K562 (cell line): ENCODE measurements at places on chromosomes 1 and 21.

- H3K27me3 ChIP-seq: peaks cover 35% of the 10 kb centered on the region
- H3K4me1 ChIP-seq: peaks cover 10% of the 10 kb centered on the region; the same call in 2 of the 3 replicates
- H3K36me3 ChIP-seq: no peaks in the 10 kb centered on the region
- no peak overlapping the region for H3K4me3 ChIP-seq
Observed at GRCh38 chr1:227891223-227891954, 56.3 kb downstream of the WNT9A start.

GRCh38 chr1:73839922-73840321, 358.1 kb downstream of the LRRIQ3 start:
- no peak for DNase-seq
- no peaks in the 10 kb centered on the region for H3K27me3 ChIP-seq
- no peak overlapping the region for H3K4me3 ChIP-seq
- no peaks in the 10 kb centered on the region for H3K4me1 ChIP-seq

- no peak overlapping the region for H3K4me3 ChIP-seq
- H3K36me3 ChIP-seq: no peaks in the 10 kb centered on the region
- no peak for DNase-seq
- H3K4me1 ChIP-seq: no peaks in the 10 kb centered on the region
Observed at GRCh38 chr1:61469365-61469764, 255.6 kb downstream of the TM2D1 start.

DNA sequence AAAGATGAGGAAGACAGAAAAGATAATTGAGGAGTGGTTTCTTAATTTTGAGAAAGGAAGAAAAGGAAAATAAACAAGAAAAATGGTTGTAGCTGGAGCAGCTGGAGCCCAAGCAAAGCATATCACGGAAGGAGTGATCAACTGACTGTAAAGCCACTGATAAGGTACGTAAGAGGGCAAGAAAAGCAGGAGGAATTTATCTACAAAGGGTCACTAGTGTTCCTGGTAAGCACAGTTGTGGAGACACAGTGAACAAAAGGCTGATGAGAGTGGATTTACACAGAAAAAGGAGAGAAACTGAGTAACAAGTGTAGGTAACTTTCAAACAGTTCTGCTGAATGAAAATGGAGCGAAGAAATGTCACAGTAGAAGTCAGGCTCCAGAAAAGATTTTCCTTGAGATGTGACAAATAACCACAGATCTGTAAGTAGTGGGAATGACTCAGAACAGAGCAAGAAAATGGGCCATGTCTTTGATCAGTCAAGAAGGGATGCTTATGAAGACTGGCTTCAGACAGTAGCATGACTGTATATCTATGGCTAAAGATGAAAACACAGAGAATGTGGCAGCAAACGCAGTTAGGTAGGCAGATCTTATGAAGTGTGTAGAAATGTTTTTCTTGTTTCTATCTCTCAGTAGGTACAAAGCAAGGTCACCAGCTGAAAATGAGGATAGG, 45.6 kb upstream of the RBM34 start:
- H3K4me3 ChIP-seq: no peak overlapping the region
- peaks cover 36% of the 10 kb centered on the region; the same call in 2 of the 3 replicates for H3K36me3 ChIP-seq
- peak; percentile 34 for DNase-seq
- H3K27ac ChIP-seq: peak overlapping the region; percentile 3; the same call in 1 of the 3 replicates
- H3K27me3 ChIP-seq: no peaks in the 10 kb centered on the region
- H3K4me1 ChIP-seq: peaks cover 15% of the 10 kb centered on the region; the same call in 2 of the 3 replicates

DNA sequence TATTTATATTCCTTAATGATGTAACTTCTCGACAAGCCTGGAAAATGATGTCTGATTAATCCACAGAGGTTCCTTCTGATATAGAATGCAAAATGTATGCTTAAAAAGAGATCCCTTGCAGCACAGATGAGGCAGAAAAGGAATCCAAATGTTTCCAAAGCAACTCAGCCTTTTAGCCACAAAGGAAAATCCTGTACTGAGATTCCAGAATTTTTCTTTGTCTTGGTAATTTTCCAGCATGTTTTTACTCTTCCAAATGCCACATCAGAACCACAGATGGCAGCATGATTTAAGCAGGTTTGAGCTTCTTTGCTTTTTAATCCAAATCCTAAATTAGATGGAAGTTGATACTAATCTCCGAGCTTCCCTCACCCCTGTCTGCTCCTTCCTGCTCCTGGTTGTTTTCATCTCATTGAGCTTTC, 176.4 kb upstream of the PALMD start:
- H3K36me3 ChIP-seq: no peaks in the 10 kb centered on the region
- DNase-seq: no peak
- H3K27ac ChIP-seq: no peak overlapping the region
- H3K4me1 ChIP-seq: no peaks in the 10 kb centered on the region
- H3K4me3 ChIP-seq: no peak overlapping the region
- H3K27me3 ChIP-seq: no peaks in the 10 kb centered on the region

- H3K4me3 ChIP-seq: no peak overlapping the region
- H3K36me3 ChIP-seq: no peaks in the 10 kb centered on the region
- H3K27ac ChIP-seq: no peak overlapping the region
Observed at GRCh38 chr1:207888652-207889051, 22.3 kb downstream of the CD34 start.

GRCh38 chr1:34356853-34357252, 180.1 kb downstream of the C1orf94 start:
- H3K36me3 ChIP-seq: no peaks in the 10 kb centered on the region
- no peak for DNase-seq
- H3K4me3 ChIP-seq: no peak overlapping the region
- H3K27ac ChIP-seq: no peak overlapping the region
- H3K27me3 ChIP-seq: peaks cover 4% of the 10 kb centered on the region
- H3K4me1 ChIP-seq: no peaks in the 10 kb centered on the region

GRCh38 chr1:3978990-3979325, 78.9 kb upstream of the C1orf174 start:
- DNase-seq: no peak
- peaks cover 3% of the 10 kb centered on the region for H3K27me3 ChIP-seq
- no peak overlapping the region for H3K27ac ChIP-seq

DNA sequence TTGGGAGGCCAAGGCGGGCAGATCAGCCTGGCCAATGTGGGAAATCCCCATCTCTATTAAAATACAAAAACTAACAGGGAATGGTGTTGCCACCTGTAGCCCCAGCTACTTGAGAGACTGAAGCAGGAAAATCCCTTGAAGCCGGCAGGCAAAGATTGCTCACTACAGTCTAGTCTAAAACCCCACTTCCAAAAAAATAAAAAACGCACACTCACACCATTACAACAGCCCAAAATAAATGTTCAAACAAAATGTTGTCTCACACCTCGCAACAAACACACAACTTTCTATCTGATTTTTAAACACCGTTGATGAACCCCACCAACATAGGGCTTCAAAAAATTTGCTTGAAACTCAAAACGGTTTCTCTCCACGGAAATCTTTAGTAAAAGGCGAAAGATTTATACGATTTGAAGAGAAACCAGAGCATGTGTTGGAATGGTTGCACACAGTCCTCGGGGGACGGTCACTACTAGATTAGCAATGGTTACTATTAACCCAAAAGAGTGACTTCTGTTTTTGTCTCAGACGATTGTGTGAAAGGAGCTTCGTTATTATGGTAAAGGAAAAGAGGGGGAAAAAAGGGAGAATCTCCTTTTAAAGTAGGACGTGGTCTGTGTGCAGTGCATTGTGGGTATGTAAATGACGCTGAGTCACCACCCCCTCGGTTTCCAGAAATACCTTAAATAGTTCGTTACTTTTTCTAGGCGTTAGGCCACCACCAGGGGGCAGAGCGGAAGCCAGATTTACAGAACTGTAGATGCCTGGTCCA, at the start of gene RNU5D-1:
RNU5D-1 (minus strand) TSS at position 430 of the 772 bp plus-strand sequence.
- H3K27me3 ChIP-seq: no peaks in the 10 kb centered on the region
- peak within 1 kb of the TSS; percentile 100 for H3K27ac ChIP-seq
- DNase-seq: peak; percentile 99
- H3K36me3 ChIP-seq: no peaks in the 10 kb centered on the region
- peaks cover 16% of the 10 kb centered on the region for H3K4me1 ChIP-seq

DNA sequence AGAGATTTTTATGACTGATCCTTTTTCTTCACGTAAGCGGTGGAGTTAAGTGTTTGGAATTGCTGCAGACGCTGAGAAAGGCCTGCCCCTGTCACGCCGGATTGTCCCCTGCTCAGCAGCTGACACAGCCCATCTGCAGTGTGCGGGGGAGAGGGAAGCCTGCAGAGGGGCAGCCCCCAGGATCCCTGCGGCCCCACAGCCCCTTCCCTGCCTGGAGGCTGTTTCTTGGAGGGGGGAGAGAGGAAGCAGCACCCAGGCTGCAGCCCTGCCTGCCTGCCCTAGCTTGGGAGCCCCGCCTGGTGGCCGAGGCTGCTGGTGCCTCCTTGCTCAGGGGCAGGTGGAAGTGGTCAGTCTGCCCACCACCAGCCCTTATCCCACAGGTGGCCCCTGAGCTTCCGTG, 50.7 kb downstream of the PRDM16 start:
- H3K4me3 ChIP-seq: no peak overlapping the region
- H3K27ac ChIP-seq: no peak overlapping the region
- peaks cover 15% of the 10 kb centered on the region; the same call in 1 of the 2 replicates for H3K4me1 ChIP-seq
- H3K36me3 ChIP-seq: no peaks in the 10 kb centered on the region

DNA sequence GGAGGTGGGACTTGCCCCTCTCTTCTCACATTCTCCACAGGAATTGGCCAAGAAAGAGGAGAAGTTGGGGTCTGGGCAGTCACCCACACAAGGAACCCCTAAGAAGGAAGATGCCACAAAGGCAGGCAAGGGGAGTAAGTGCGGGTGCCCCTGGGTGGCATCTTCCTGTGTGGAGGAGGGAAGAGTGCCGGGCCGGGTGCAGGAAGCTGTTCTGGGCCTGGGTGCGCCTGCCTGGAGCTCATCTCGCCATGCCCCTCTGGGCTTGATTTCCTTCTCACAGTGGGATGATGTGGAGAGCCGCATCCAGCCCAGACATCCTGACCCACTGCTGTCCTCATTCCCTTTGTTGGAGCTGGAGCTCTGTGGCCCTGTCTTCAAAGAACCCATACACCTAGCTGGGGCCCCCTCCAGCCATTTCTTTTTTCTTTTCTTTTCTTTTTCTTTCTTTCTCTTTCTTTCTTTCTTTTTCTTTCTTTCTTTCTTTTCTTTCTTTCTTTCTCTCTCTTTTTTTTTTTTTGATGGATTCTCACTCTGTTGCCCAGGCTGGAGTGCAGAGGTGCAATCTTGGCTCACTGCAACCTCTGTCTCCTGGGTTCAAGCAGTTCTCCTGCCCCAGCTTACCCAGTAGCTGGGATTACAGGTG, 9.3 kb downstream of the LRRC71 start:
- DNase-seq: no peak
- H3K4me3 ChIP-seq: no peak overlapping the region
